ENCODE measurements at places on chromosomes 2 and 18.

- DNase-seq: no peak
Measured at GRCh38 chr2:239374896-239375277, 25.9 kb downstream of the HDAC4 start.

GRCh38 chr2:106339132-106339531, 129.1 kb downstream of the RGPD3 start:
- DNase-seq: no peak

DNA sequence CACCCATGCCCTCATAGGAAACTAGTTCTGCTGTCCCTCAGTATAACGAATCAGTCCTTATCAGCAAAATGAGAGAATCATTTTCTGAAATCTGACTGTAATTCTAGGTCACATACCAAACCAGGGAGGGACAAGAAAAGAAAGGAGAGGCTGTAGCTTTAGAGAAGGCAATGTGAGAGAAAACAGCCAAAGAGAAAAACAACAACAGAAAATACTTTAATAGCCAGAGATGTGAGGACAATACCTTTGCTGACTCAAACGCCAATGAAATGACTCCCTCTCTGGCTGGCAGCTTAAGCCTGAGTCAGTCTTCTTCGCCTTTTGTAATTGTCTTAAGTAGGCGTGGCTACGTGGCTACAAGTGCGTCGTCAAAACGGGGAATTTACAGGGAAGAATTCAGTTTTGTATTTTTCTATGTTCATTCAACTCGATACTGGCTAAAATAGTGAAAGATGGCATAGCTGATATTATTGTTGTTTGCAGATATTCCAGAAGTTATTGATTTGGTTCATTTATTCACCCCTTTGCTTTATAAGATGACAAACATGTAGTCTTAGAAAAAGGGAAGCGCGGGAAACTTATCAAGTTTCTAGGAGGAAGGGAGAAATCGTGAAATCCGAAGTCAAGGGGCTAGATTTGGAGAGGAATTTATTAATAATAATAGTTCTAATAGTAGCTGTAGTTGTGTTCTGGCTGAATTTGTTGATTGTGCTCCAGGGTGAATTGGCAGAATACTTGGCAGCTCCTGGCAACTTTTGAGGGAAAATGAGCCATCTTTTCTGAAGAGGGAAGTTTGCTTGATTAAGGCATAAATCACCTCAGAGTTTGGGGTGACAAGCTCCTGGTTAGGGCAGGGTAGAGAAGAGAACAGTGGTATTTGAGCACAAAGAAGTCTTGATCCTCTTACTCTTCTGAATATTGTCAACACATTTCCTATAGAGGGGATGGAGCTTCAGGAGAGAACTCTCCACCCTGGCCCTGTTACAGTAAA, at the start of gene IL1A:
Gene IL1A (minus strand): TSS at position 295 of the 991 bp plus-strand sequence. CDS start 723 bp downstream, outside the sequence.
- no peak for DNase-seq

GRCh38 chr2:126744640-126745039, 88.7 kb downstream of the GYPC start:
- DNase-seq: no peak

GRCh38 chr2:133789743-133790142, 221.5 kb upstream of the NCKAP5 start:
- no peak for DNase-seq

DNA sequence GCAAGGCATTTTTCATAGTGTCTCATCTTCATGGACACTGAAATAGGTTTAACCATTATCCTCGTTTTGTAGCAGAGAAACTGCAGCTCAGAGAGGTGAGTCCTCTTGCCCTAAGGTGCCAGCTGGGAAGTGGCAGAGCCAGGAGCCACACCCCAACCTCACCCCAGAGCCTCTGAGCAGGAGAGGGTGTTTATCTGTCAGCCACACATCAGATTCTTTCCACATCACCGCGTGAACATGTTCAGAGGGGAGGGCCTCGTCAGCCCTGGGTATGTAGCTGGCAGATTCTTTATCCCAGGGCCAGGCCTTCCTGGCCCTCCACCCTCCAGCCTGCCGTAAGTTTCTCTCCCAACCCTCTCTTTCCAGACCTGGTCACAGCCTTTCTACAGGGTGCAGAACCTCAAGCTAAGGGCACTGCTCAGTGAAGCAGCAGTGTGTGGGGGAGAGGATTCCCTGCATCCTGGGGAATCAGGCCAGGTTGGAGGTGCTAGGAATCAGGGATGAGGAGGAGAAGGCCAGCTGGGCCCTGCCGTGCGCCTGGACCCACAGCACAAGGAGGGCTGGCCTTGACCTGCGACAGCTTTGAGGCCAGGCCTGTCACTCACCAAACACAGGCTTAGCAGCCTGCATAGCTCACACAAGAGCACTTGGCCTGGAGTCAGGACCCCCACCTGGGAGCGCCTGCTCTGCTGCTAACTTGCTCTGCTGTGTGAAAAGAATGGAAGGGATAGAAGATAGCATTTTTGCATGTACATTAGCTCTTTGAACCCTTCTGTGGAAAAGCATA, 111.3 kb upstream of the MCFD2 start:
- no peak for DNase-seq

GRCh38 chr2:7835693-7836680, 845.9 kb upstream of the ID2 start:
- no peak for DNase-seq

- DNase-seq: no peak
Measured at GRCh38 chr2:187499941-187500532, 52.0 kb upstream of the CALCRL start.

DNA sequence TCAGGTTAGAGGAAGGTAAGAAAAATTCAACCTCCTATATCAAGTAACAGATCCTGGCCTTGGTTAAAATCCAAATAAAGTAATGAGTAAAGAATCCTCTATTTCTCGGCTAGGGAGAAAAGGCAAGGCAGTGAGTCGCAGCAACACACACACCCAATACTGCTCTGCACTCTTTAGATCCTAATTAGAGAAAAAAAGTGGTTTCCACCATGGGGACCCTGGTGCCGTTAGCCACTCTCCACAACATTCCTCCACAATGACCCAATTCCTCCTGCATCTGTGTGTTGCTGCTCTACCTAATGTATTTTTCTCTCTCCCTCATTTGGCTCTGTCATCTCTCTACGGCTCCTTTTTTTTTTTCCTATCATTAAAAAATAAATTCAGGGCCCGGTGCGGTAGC, 462.7 kb downstream of the METTL4 start:
- no peak for DNase-seq

- DNase-seq: no peak
Measured at GRCh38 chr2:176038694-176039093, 36.6 kb upstream of the LNPK start.

DNA sequence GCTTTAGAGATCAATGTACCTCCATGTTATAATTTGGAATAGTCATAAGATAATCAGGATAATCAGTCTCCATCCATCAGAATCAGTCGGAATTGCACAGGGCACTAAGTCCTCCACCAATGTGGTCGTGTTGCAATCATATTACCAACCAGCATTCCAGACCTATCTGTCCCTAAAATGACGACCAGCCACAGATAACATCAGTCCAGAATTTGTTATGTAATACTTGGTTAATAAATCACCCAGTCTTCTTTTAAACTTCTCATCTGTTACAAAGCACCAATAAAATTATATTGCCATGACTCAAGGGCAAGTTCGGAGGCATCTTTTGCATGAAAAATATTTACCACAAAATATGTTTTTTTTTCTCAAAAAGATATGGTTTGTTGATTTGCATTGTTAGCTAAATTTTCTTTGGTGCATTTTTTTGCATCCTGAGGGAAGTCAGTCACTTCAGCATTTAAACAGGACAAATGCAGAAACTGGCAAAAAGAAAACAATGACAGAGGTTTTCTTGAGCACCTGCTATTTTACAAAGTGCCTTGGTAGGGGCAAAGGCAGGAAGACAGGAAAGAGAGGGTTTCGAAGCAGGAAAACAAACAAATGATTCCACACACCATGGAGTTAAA, 29.3 kb downstream of the PIEZO2 start:
- no peak for DNase-seq

- no peak for DNase-seq
Measured at GRCh38 chr2:110115291-110116032, at the start of gene MALL. Gene MALL (minus strand): TSS chr2:110115822. CDS start chr2:110115792, 30 bp downstream.

DNA sequence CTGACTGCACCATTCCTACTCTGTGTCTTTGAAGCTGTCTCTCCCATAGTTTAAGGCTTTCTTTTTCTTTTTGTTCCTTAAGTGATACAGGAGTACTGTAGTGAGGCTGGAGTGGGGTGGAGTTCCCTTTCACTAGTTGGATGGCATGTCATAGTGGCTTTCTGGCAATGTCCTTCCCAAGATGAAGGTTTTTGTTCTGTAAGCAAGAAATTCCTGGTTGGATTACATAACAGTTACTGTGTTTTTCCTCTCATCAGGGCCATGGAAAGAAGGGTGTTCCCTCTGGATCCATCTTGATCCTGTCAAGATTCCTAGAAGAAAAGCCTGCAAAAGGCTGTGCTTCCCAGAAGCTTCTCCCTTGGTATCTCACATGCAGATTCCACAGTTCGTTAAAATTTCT, 84.2 kb downstream of the ACKR3 start:
- DNase-seq: no peak

- DNase-seq: no peak
Measured at GRCh38 chr2:216698293-216698692, 2.9 kb upstream of the IGFBP5 start.

- DNase-seq: no peak
Measured at GRCh38 chr18:41693008-41693407, 262.0 kb upstream of the PIK3C3 start.

DNA sequence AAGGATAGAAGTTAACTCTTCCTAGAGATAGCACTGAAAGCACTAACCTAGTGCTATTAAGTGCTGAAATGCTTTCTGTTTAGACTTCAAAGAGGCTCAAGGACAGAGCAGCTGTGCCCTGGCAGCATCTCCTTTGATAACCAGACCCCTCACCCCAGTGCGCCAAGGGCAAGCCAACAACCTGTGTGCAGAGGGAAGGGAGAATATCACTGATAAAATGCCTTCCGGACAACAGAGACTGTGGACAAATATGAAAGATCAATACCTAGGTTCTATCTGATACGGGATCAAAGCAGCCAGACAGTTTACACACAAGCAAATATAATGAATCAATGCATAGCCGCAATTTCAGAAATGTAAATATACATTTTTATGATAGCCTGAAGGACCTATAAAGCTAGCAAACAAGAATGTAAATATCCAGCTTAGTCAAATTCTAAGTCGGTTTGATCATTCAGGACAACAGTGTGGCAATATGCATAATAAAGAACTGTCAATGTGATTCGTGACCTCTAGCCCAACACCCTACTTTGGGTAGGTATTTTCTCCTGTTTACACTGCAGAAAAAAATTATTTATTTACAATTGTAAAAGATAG, 91.8 kb upstream of the RFX8 start:
- no peak for DNase-seq

- no peak for DNase-seq
Measured at GRCh38 chr18:57002627-57003026, 144.3 kb upstream of the BOD1L2 start.

GRCh38 chr2:235416858-235417499, 76.9 kb upstream of the AGAP1 start:
- no peak for DNase-seq

DNA sequence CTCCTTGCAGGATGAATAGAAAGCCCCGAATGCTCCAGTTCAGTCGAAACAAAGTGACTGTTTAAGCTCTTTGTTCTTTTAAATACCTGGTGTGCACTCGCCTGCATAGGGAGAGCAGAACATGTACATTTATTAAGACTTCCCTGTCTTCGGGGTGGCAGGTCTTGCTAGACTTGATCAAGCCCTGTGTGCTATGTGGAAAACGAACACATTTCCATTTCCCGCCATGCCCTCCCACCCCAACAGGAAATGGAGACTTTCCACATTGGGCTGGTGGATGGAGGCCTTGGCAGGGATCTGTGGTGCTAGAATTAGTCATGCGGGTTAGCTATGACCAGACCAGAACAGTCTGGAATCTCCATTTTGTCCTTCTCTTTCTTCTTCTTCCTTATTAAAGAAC, 321.0 kb upstream of the THSD7B start:
- DNase-seq: no peak

DNA sequence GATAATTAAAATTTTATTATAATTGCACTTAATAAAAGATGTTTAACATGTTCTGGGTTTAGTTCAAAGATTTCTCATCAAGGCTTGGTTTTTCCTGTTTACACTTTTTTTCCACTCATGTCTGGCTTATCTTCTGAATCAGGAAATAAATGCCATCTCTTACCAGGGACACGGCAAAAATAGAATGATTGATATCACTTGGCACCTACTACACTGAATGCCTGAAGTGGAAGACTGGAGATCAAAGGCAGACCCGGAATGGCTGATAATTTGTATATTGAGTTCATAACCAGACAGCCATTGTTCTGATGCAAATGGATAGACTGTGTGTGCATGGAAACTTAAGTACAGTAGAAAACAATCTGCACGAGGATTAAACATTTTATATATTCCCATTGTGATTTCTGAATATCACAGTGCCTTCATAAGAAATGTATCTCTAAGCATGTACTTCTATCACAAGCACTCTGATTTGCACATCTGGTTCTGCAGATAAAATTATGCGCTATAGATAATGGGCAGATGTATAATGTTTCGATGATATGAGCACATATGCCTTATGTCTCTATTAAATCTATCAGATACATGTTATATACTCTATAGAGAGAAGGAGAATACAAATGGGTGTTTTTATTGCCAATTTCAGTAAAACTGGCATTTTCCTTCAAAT, 304.8 kb downstream of the RND3 start:
- no peak for DNase-seq

GRCh38 chr2:130756053-130756873, 923 bp downstream of the AMER3 start:
- no peak for DNase-seq

DNA sequence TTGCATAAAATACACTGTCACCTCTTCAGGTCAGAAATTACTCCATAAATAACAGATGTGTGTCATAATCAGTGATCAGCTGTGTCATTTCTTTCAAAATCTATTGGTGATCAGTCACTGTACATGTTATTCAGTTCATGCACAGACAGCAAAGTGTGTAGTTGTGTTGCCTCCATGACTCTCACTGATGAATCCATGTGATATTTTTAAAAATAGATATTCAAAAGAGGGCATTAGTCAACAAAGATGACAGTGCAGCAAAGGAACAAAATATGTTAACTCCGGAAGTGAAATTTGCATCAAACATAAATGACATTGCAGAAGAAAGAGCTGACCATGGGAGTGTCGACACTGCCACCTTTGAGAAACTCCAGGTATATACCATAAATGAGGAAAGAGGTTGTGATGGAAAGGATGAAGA, 17.1 kb upstream of the MCM6 start:
- DNase-seq: no peak

- DNase-seq: no peak
Measured at GRCh38 chr18:7626922-7627440, 59.9 kb downstream of the PTPRM start.

- no peak for DNase-seq
Measured at GRCh38 chr2:36388472-36388871, 32.9 kb downstream of the CRIM1 start.
